Trophoblast cell (in vitro differentiated cells and primary cell): ENCODE measurements at places on chromosomes 5 and 9.
A peak's percentile ranks its signal among the peaks of the same experiment; 100 is the strongest.

DNA sequence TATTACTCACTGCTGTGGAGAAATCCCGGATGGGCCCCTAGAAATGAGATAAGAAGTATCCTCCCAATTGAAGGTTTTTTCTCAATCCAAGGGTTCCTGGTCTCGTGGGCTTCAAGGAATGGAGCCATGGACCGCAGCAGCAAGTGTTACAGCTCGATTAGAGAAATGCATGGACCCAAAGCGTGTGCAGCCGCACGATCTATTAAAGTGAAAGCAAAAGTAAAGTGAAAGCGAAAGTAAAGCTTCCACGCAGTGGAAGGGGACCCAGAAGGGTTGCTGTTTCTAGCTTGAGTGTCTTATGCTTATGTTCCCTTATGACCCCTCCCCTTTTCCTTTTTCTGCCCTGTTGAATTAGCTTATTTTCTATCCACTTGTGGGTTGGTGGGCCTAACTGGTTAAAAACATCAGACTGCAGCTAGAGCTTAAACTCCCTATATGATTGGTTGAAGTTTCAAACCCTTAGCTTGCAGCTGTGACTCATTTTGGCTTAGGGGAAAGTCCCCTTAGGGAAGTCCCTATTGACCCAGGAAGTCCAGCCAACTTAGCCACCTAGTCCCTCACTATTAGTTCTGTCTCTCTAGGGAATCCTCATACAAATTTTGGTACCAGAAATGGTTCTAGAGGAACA is 1111.8 kb downstream of the TAF11L14 start:
- H3K4me3 ChIP-seq = no peak overlapping the region
- DNase-seq = peak; percentile 33
- H3K4me1 ChIP-seq = no peaks in the 10 kb centered on the region
- H3K36me3 ChIP-seq = no peaks in the 10 kb centered on the region
- H3K27ac ChIP-seq = no peak overlapping the region
- H3K27me3 ChIP-seq = no peaks in the 10 kb centered on the region

DNA sequence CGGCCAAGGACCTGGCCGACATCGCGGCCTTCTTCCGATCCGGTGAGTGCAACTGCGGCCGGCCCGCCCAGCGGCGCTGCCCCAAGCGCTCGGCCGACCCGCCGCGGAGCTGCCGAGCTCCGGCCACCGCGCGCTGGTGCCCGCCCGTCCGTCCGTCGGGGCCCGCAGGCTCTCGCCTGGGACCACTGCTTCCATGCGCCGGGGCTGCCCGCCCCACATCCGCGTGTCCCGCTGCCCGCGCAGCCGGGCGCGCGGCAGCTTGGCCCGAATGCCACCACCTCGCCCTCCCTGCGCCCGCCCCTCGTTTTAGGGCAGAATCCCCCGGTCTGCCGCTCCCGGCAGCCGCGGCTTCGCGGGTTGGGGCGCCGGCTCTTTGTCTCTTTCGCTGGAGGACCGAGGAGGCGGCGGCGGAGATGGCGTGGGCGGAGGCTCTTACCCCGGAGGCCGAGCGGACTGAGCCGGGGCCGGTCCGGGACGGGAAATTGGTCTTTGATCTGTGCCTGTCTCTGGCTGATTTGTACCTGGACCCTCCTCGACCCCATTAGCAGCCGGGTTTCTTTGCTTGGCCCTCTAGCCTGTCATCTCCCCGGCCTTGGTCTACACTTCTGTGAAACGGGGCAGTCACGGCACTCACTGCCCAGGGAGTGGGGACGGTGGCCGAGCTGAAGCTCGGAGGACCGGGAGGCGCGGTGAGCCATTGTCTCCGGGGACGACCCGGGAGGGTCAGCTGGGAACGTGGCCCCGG is 871 bp downstream of the TRIO start:
- H3K36me3 ChIP-seq = peaks cover 2% of the 10 kb centered on the region
- H3K27me3 ChIP-seq = no peaks in the 10 kb centered on the region
- peak; percentile 42 for DNase-seq

- DNase-seq = no peak
- H3K27ac ChIP-seq = no peak overlapping the region
- H3K27me3 ChIP-seq = no peaks in the 10 kb centered on the region
- no peak overlapping the region for H3K4me3 ChIP-seq
- no peaks in the 10 kb centered on the region for H3K36me3 ChIP-seq
- no peaks in the 10 kb centered on the region for H3K4me1 ChIP-seq
These were observed 272.1 kb upstream of the CDH10 start for GRCh38 chr5:24916863-24917262.

DNA sequence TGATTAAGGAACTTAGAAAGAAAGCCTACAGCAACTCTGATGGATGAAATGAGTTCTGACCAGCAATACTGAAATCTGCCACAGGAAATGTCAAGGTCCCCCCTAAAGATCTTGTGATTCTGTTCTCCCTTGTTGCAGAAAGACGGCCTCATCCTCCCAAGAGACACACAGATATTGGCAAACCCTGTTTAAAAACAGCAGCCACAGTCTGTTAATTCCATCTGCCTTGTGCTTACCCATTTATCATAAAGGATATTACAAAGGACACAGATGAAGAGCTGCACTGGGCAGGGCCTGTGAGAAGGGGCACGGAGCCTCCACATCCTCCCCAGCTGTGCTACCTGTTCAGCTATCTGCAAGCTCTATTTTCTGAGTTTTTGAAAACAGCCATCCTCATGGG is 15.2 kb downstream of the RAPGEF1 start:
- H3K4me1 ChIP-seq = peaks cover 11% of the 10 kb centered on the region
- DNase-seq = no peak
- no peak overlapping the region for H3K4me3 ChIP-seq
- no peak overlapping the region for H3K27ac ChIP-seq

- no peak overlapping the region for H3K27ac ChIP-seq
- no peaks in the 10 kb centered on the region for H3K36me3 ChIP-seq
- H3K4me1 ChIP-seq = peaks cover 2% of the 10 kb centered on the region
These were observed 246.6 kb upstream of the IL12B start for GRCh38 chr5:159576902-159577301.

GRCh38 chr9:70861797-70862196 is 259.6 kb downstream of the TRPM3 start:
- no peaks in the 10 kb centered on the region for H3K27me3 ChIP-seq
- no peaks in the 10 kb centered on the region for H3K4me1 ChIP-seq
- DNase-seq = no peak
- no peaks in the 10 kb centered on the region for H3K36me3 ChIP-seq
- no peak overlapping the region for H3K27ac ChIP-seq

GRCh38 chr5:125375143-125375542 is 628.7 kb upstream of the ZNF608 start:
- no peaks in the 10 kb centered on the region for H3K36me3 ChIP-seq
- H3K27me3 ChIP-seq = no peaks in the 10 kb centered on the region
- DNase-seq = no peak
- no peak overlapping the region for H3K4me3 ChIP-seq

DNA sequence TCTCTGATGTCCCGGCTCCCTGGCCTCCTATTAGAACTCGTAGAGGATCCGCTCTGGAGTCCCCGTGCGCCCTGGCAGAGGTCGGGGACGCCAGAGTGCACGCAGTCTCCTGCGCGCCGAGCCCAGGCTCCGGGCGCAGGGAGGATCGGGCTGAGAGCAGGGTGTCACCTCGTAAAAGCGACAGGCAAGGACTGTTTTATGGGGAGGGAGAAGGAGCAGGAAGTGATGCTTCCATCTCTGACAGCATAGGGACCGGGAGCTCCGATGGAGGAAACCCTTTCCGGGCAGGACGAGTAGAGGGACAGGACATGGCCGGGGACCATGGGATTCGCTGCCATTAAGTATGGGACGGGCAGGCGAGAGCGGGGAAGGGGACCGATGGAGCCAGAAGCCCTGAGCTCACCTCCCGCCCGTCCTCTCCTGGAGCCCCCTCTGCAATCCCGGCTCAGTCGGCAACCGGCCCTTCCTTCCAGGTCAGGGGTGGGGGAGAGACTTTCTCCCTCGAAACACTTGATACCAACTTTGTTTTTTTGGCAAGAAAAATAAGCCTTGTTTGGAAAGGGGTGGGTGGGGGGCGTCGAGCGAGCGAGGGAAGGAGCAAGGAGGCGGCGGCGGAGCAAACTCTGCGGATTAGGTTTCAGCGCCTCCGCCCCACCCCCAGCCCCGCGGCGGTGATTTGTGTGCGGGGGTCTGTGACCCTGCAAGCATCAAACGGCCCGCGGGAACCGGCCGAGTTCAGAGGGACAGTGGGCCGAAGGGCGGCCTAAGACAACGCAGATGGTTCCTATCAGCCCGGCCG is 12.6 kb downstream of the LMX1B start:
- H3K36me3 ChIP-seq = no peaks in the 10 kb centered on the region
- H3K4me1 ChIP-seq = peaks cover 3% of the 10 kb centered on the region
- no peak overlapping the region for H3K27ac ChIP-seq
- no peak overlapping the region for H3K4me3 ChIP-seq
- DNase-seq = no peak
- H3K27me3 ChIP-seq = peaks cover 82% of the 10 kb centered on the region

DNA sequence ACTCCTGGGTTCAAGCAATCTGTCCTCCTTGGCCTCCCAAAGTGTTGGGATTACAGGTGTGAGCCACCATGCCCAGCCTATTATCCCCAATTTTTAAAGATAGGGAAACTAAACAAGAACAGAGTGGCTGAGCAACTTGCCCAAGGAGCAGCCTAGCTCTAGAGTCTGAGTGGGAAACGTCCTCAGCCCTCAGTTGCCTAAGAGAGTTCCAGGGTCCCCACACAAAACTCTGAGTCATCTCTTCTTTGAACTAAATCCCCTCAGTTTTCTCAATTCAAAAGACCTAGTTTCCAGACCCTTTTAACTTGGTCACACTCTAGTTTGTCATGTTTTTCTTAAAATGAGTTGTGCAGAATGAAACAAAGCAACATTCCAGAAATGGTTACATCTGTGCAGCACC is 33.5 kb downstream of the GGTA1 start:
- H3K4me3 ChIP-seq = no peak overlapping the region
- no peaks in the 10 kb centered on the region for H3K36me3 ChIP-seq
- H3K4me1 ChIP-seq = no peaks in the 10 kb centered on the region
- no peak overlapping the region for H3K27ac ChIP-seq

DNA sequence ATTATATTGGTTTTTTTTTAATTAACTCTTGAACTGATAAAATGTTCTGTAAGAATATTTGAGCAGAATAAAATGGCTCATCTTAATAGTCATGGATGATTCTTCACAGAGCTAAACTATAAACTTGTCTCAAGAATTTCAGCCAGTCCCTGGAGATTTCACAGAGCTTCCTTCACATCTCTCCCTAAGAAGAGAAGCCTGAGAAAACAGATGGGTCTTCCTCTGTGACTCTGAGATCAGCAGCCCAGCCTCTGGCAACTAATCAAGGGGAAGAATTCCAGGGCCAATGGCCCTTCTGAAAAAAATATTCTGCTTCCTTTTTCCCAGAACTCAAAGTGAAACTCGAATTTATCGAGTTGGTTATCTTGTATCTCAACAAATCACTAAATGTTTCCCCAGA is 122.2 kb upstream of the ITGA1 start:
- H3K4me3 ChIP-seq = no peak overlapping the region
- no peaks in the 10 kb centered on the region for H3K36me3 ChIP-seq
- H3K27ac ChIP-seq = no peak overlapping the region
- DNase-seq = no peak

DNA sequence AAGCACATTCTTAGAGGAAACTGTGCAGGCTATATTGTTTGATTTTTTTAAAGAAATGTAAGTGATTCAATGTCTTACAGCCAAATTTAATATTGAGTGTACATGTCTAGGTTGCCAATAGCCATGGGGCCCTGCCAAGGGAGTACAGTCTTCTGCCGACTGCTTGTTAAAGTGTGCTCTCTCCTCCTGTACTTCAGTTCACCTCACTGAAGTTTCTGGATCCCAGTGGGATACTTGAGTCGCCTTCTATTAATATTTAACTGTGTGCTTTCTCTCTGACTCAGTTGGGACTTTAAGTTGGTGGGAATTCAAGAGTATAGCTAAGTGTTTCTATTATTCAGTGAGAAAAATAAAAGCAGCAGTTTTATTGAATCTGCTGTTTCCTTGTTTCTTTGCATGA is 44.5 kb upstream of the C5orf47 start:
- DNase-seq = no peak
- no peak overlapping the region for H3K4me3 ChIP-seq

DNA sequence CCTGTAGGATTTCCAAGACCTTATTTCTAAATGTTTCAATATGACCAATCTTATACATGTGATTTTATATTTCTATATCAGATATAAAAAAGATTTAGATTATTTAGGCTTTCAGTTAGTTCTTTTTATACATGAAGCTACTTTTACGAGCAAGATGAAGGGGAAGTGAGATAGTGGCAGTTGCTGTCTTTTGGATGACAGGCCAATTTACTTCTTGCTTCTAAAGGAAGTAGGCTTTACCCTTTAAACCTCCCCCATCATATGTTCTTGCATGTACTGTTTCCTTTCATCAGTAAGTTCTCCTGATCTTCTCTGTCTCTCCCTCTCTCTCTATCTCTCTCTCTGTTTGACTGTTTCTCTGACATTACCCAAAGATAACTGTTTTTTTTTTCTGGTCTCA is 4.0 kb upstream of the TYRP1 start:
- no peak overlapping the region for H3K4me3 ChIP-seq
- H3K27ac ChIP-seq = no peak overlapping the region
- no peaks in the 10 kb centered on the region for H3K36me3 ChIP-seq
- H3K27me3 ChIP-seq = no peaks in the 10 kb centered on the region
- DNase-seq = no peak

GRCh38 chr9:128214571-128215490 is 11.7 kb downstream of the DNM1 start:
- no peak overlapping the region for H3K4me3 ChIP-seq
- no peaks in the 10 kb centered on the region for H3K36me3 ChIP-seq
- no peak for DNase-seq
- no peaks in the 10 kb centered on the region for H3K27me3 ChIP-seq
- H3K27ac ChIP-seq = no peak overlapping the region

DNA sequence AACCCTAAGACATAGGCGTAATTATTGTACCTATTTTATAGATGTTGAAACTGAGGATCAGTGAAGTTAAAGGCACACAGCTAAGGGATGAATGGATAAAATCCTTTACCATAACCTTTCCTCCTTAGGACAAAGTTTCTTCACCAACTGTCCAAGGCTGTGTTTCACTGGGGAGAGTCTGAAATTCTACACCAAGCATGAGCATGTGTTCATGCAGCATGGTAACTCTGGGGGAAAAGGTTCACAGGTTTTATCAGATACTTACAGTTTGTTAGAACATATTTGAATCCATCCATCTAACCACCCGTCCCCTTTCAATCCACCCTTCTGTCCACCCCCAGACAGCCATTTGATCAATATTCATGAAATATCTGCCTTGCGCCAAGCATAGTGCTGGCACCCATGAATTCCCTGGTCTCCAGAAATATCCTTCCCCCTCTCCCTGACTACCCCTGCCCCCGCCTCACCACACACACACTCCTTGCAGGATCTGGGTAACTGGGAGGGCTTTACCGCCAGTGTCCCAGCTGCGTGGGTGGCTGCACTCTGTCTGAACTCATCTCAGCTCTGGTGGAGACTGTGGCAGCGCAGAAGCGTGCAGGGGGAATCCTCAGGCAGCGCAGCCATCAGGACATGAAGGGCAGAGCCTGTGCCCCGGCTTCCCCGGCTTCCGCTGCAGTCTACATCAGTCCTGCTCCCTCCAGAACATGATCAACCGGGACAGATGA is 6.3 kb upstream of the KCNIP1 start:
- peaks cover under 1% of the 10 kb centered on the region for H3K27me3 ChIP-seq
- H3K27ac ChIP-seq = no peak overlapping the region
- DNase-seq = no peak
- no peak overlapping the region for H3K4me3 ChIP-seq
- H3K36me3 ChIP-seq = no peaks in the 10 kb centered on the region
- no peaks in the 10 kb centered on the region for H3K4me1 ChIP-seq

- H3K36me3 ChIP-seq = no peaks in the 10 kb centered on the region
- no peaks in the 10 kb centered on the region for H3K4me1 ChIP-seq
- no peak for DNase-seq
- H3K27ac ChIP-seq = no peak overlapping the region
These were observed 180.6 kb downstream of the COMMD10 start for GRCh38 chr5:116265471-116265870.

GRCh38 chr9:122954253-122954691 is 13.5 kb downstream of the RABGAP1 start:
- peaks cover 2% of the 10 kb centered on the region for H3K36me3 ChIP-seq
- no peak overlapping the region for H3K27ac ChIP-seq
- no peak overlapping the region for H3K4me3 ChIP-seq
- H3K27me3 ChIP-seq = no peaks in the 10 kb centered on the region
- no peak for DNase-seq
